Epithelial cell of proximal tubule (primary cell): ENCODE measurements at places on chromosomes 16 and 17. TPM values are rescaled to one million over a fixed set of nuclear protein-coding genes. Genes with fewer than 3 reads are reported as not detected.

DNA sequence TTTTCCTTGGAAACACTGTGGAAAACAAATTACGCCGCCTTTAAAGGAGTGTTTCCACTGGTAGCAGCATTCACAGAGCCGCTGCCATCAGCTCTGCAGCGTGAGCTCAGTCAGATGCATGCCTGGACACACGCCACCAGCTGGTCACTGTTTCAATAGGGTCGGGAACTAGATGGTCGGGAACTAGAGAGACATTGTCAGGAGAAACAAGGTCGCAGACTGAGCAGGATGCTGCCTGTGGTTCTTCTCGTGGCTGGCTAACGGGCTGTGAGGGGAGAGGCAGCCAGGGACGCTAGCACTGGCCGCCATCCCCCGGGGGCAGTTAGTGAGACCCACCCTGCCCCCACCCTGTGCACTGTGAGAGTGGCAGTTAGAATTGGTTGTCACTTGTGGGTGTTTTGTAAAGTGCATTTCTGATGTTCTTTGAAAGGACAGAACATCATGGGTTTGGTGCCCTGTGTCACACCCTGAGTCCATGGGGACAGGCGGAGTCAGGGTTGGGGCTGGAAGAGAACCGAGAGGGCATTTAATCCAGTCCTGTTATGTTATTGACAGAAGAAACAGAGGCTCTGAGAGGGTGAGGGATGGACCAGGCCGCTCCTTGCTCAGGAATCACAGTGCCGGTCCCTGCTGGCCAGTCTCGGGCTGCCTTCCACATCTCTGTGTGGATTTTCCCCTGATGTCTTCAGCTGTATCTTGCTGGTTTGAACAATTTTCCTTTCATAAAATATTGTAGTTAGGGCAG, 86.3 kb downstream of the SPECC1 start:
- DNase-seq: no peak

TVP23A gene
- not detected in 2 replicates for total RNA-seq

- DNase-seq: no peak
Observed at GRCh38 chr17:80811181-80812105, 180.2 kb upstream of the CHMP6 start.

DPEP3 gene
- not detected in 2 replicates for total RNA-seq

DNA sequence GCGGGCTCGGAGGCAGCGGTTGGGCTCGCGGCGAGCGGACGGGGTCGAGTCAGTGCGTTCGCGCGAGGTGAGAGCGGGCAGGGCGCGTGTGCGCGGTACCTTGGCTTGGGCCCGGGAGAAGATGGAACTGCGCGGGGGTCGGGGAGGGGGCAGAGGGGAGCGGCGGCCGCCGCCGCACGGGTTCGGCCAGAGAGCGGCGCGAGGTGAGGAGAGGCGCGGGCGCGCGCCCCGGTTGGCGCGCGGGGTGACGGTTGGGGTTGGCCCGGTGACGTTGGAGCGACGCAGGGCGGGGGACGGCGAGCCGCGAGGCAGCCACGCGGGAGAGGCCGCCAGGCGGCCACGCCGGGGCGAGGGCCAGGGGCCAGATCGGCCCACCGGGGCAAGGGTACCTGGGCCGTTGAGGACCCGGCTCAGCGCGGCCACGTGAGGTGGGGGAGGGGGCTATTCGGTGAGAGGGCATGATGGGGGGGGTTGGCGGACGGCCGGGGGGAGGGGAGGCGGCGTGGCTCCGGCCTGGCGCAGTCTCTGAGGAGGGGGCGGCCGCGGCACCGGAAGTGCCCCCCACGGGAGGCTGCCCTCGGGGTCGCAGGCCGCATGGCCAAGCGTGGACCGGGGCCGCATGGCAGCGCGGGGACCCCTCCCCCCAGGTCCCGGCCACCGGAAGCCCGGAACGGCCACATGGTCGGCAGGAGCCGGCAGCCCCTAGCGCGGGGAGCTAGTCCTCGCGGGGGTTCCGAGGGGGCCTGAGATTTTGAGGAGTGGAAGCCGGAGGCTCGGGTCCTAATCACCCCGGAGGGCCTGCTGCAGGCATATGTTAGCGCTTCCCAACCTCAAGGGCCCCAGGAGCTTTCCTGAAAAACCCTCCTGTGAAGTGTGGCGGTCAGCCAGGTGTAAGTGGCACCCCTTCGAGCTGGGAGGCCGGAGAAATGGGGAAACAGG, 527 bp downstream of the EIF5A start:
- no peak for DNase-seq

DNA sequence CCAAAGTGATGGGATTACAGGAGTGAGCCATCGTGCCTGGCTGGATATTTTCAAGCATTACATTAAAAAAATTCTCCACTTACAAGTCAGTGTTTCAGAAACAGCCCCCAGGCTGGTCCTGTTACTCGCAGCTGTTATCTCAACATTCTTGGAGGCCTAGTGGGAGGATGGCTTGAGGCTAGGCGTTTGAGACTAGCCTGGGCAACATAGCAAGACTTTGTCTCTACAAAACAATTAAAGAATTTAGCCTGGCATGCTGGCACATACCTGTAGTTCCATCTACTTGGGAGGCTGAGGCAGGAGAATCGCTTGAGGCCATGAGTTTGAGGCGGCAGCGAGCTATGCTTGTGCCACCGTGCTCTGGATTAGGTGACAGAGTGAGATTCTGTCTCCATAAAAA, 26.5 kb upstream of the SPNS3 start:
- no peak for DNase-seq

DNA sequence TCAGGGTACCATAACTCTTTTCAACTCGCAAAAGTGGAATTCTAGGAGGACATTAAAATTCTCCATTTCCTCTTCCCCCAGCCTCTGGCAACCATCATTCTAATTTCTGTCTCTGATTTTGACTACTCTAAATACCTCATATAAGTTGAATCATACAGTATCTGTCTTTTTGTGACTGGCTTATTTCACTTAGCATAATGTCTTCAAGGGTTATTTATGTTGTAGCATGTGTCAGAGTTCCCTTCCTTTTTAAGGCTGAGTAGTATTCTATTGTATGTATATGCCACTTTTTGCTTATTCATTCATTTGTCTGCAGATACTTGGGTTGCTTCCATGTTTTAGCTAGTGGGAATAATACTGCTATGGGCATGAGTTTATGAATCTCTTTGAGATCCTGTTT, 12.0 kb downstream of the RNF135 start:
- no peak for DNase-seq

DNA sequence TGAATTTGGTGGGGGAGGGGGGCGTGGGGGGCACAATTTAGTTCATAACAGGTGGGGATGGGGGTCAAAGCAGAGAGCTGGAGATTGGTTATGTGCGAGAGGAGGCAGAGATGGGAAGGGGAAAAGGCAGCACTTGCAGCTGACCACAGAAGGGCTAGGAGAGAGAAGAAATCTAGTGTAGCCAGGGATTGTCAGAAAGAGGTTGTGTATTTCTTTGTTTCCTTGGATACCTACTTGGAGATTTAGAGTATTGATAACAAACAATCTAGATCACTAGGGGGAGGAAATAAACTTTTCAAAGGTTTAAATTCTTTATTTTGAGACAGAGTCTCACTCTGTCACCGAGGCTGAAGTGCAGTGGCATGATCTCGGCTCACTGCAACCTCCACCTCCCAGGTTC, 47.1 kb upstream of the YPEL2 start:
- DNase-seq: no peak

GRCh38 chr16:69324585-69325253, 5.7 kb downstream of the PDF start:
- DNase-seq: no peak

GRCh38 chr17:64494121-64494520, 2.7 kb downstream of the POLG2 start:
- DNase-seq: no peak

GRCh38 chr16:2950773-2951172, 13.3 kb upstream of the KREMEN2 start:
- DNase-seq: no peak

- DNase-seq: no peak
Observed at GRCh38 chr17:50541402-50541715, 5.6 kb upstream of the SPATA20 start.

TBC1D3C gene
- total RNA-seq: not detected in 2 replicates

- DNase-seq: no peak
Observed at GRCh38 chr16:67397036-67397801, 3.9 kb upstream of the TPPP3 start.

- DNase-seq: no peak
Observed at GRCh38 chr17:51650202-51650601, 389.9 kb downstream of the UTP18 start.

DNA sequence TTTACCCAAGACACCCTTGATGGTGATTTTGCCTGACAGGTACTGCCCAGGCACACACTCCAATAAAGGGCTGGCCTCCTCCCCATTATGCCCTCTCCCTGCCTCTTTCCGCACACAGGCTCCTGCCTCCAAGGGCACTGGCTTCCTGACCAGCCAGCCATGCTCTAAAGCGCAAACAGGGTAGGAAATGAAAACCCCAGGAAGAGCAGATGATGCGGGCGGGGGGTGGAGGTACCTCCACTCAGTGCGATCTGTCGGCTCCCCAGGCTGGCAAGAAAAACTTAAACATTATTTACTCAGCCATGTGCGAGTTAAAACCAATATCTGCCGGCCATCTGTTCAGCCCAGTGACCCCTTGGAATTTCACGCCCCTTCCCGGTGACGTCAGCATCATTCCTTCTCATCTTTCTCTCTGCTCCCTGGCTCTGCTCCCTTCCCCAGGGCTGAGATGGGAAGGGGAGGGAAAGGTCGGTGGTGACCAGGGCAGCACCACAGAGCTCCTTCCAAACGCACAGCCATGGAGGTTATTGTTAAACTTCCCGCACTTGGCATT, 262.5 kb downstream of the CBLN1 start:
- DNase-seq: no peak

DNA sequence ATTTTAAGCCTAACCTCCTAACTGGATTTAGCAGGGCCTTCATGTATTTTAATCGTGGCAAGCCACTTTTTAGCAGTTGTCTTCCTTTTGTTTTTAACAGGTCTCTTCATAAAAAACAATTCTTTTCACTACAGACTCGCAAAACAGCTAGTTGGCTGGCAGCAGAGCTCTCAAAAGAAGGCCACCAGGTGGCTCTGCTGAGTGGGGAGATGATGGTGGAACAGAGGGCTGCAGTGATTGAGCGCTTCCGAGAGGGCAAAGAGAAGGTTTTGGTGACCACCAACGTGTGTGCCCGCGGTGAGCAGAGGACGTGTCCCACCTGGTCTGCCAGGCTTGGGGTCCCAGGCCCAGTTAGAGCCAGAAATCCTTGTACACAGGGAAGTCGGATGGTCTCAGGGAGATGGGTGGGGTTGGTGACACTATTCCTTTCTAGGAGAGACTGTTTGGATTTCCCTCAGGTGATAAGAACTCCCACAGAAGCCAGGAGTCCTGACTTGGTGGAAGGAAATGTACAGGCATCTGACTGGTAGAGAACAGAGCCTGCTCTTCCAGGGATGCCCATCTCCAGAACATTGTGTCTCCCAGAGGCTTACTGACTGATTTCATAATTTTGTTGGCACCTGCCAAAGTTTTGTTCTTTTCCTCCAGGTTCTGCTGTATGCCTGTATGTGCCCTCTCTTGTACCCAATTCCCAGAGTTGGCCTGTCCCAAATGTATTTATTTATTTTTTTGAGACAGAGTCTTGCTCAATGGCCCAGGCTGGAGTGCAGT, 14.9 kb upstream of the DDX19A start:
- no peak for DNase-seq

DNA sequence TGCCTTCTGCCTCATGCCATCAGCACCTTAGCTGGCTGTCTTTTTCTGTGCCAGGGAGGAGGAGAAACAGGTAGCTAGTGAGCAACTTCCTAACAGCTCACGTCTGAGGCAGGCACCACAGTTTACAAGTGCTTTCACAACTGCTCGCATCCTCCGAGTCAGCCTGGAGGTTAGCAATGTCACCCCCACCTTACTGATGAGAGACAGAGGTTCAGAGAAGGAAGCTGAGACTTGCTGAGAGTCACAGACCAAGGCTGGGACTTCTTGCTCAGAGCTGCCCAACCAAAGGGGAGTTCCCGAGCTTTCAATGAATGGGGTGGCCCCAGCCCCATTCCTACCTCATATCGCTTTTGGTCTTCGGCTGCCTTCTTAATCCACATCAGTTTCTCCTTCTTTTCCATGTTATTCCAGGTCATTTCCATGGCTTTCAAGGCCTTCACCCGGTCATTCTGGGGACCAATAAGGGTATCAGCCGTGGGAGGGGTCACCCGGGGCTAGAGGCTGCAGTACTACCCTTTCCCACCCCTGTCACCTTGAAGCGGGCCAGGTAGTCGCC, 9.6 kb downstream of the UBTF start:
- no peak for DNase-seq

TBC1D3I gene
- total RNA-seq: not detected in 2 replicates

DNA sequence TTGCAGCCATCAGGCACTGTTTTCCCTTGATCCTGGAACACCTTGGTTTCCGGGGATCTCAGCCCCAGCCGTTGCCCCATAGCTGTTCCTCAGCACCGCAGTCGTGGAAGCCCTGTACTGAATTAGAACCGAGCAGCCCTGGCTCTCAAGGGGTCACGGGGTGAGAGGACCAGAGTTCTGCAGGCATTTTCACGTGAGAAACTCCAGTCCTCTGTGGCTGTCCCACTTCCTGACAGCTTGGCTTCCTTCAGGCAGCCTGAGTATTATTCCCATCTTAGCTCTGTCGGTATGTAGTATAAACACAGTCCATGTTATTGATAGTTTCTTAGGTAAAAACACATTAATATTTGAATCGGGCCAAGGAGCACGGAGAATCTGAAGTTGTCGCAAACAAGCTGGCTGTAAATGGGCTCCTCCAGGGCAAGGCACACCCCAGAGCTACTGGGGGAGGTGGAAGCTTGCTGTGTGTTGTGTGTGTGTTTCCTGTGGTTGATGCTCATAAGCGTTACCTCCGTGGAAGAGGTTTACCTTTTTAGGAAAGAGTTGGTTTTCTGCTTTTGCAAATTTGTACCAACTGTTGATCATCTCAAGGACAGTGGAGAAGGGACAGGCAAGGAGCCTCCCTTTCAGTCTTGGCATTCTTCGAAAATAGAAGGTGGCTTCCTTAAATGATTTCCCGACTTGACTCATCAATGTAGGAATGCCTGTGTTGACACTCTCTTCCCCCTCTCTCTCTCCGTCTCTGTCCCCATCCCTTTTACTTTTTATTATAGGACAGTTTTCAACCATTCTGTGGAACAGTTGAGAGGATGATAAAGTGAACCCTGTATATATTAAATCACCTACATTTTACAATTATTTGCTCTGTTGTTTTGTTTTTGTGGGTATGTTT, 208.9 kb upstream of the CHMP6 start:
- DNase-seq: no peak

GRCh38 chr17:35568561-35568960, 7.9 kb upstream of the SLFN14 start:
- DNase-seq: no peak

DNA sequence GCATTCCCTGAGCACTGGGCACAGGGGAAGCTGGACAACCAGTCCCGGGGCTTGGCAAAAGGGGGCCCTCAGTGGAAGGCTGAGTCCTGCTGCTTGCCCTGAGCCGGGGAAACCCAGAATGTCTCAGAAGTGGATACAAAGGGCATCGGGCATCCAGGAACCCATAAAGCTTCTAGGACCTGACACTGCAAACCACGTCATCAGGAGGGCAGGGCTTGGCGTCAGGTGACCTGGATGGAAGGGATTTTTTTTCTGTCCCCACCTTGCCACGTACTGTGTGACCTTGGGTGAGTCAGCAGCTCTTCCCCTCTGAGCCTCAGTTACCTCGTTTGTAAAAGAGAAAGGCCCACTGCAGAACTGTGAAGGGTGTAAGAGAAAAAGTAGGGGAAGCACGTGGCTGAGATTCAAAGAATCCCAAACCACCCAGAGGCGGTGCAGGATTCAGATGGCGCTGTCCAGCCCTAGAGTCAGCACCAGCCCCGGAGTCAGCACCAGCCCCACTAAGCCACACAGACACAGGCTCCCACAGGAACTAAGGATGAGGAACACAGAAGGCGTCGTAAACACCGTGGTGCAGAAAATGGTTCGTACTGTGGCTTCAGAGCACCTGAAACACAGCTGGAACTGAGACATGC, 53.7 kb downstream of the C16orf95 start:
- no peak for DNase-seq

GRCh38 chr16:47928008-47928407, 227.8 kb downstream of the ABCC12 start:
- no peak for DNase-seq

SIAH1 gene
- total RNA-seq: 15.3 and 17.9 TPM in 2 replicates
